Choroid plexus epithelial cell (primary cell): ENCODE measurements at places on chromosomes 12 and 14.

DNA sequence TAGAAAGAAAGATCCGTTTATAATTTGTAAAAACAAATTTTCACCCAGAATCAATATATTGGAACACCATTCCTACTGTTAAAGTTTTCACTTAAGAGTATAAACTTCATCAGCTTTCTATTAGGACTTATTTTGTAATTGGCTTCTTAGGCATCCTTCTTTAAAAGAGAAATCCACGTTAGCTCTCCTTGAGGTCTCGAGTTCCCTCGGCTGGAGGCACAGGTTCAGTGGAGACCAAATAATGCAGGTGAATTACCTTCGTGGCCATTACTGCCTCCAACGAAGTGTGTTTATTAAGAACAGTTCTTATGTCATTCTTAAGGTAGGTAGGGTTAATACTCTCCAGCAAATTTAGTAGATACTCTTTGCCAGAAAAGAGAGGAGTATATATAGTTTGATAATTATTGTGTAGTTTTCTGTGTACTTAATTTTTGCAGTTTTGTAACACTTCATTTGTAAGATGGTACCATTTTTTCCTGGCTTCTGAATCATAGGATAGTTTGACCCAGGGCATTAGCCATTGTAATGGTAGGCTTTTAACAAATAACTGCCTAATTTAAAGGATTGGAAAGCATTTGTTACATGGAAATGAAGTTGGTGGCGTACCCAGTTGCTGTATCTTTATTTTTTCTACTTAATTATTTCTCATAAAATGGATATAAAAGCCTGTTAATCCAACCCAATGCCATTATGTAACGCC lies 2.2 kb downstream of the CALM1 start:
- no peak for DNase-seq

- peak; percentile 89 for DNase-seq
These were observed 29.8 kb upstream of the CDKN3 start for GRCh38 chr14:54366736-54367735.

DNA sequence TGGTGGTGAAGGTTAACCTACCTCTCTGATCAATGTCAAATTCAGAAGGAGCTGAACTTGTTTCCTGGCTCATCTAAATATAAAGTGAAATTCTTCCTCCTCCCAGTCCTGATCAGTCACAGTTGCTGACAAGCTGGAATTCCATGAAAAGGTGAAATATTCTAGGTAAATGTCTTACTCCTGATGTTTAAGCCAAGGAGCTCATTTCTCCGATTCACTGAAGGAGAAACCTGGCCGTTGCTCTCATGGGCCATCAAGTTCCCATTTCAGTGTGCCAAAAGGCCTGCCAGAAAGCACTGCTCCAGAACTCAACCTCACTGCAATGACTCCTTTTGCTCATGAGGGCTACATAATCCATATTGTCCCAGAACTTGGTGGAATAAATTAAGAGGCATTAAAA lies 707.5 kb downstream of the GALC start:
- DNase-seq = no peak

GRCh38 chr14:74975059-74975810 lies 19.8 kb upstream of the PGF start:
- peak; percentile 52 for DNase-seq
